ENCODE measurements at places on chromosomes 13 and 19. TPM values are rescaled to one million over a fixed set of nuclear protein-coding genes. Genes with fewer than 3 reads are reported as not detected.

Gene NOTCH3
- polyA plus RNA-seq: 8.8 TPM

Gene HTR2A
- polyA plus RNA-seq: 0.02 TPM

Gene SIAH3
- polyA plus RNA-seq: not detected

GRCh38 chr19:55014714-55015113 is 23.4 kb downstream of the GP6 start:
- DNase-seq: no peak

DNA sequence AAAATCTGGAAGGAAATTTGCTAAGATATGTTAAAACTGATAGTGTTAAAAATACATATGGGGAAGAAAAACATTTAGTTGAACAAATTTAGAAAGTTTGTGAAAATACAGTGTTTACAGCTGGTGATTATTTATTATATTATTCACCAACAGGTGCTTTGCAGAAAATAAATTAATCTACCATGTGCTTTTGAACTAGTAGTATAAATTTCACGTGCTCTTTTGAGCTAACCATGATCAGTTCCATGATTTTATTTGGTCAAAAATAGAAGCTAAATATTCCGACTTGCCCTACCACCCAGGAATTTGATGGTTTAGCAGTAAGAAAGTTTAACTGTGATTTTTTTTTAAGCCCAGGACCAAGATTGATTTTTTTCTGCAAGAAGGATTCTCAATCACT is 113.3 kb downstream of the SPRY2 start:
- DNase-seq: no peak

GRCh38 chr13:44974056-44974793 is 15.0 kb downstream of the NUFIP1 start:
- DNase-seq: no peak

Measured in AG04450 (cell line).